ENCODE measurements at places on chromosomes 4 and X.

DNA sequence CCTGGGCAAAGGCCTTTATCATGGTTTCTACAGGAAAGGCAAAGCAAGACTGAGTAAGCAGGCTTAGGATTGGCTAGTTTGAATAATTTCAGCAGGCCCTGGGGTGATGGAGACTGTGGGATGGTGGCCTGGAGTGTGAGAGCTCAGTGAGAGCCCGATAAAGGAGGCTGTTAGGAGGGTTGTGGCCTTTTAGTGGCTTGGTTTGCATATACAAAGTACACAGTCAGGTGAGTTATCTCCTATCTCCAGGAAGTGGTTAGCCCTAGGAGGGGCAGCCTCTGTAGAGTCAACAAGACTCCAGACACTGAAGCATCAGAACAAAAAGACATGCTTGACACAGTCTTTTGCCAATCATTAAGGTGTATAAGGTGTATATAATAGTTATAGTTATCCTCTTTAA, 157.2 kb downstream of the CFAP299 start:
- no peak overlapping the region for H3K27ac ChIP-seq
- no peak overlapping the region for H3K4me3 ChIP-seq
- peak; percentile 37 for DNase-seq
- peaks cover 29% of the 10 kb centered on the region for H3K4me1 ChIP-seq
- no peaks in the 10 kb centered on the region for H3K27me3 ChIP-seq
- peaks cover 3% of the 10 kb centered on the region for H3K36me3 ChIP-seq

DNA sequence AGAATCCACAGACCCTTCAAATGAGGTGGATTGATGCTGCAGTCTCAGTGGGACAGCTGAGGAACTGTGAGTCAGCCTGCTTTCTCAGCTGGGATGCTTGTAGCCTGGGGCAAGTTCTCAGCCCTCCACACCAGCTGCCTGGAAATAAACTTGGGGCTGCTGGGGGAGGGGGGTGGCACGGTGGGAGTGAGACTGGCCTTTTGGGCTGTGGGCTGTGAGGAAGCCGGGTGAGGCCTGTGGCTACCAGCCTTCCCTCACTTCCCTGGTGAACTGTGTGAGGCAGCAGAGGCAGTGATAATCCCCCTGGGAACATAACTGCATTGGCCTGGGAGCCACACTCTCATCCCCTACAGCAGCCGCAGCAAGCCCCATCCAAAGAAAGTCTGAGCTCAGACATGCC, 114.5 kb upstream of the GUCY1A1 start:
- no peaks in the 10 kb centered on the region for H3K4me1 ChIP-seq
- no peak overlapping the region for H3K4me3 ChIP-seq
- DNase-seq = no peak
- no peaks in the 10 kb centered on the region for H3K36me3 ChIP-seq

GRCh38 chrX:17078031-17078720, 131.7 kb downstream of the REPS2 start:
- no peak overlapping the region for H3K4me3 ChIP-seq
- no peak for DNase-seq
- H3K36me3 ChIP-seq = no peaks in the 10 kb centered on the region
- no peaks in the 10 kb centered on the region for H3K4me1 ChIP-seq
- H3K27me3 ChIP-seq = peaks cover 4% of the 10 kb centered on the region

GRCh38 chr4:153758688-153759406, 977 bp downstream of the RNF175 start:
- H3K36me3 ChIP-seq = peaks cover 2% of the 10 kb centered on the region
- peaks cover 50% of the 10 kb centered on the region for H3K27me3 ChIP-seq
- no peaks in the 10 kb centered on the region for H3K4me1 ChIP-seq
- H3K27ac ChIP-seq = no peak overlapping the region
- H3K4me3 ChIP-seq = peak overlapping the region; percentile 44
- no peak for DNase-seq

All from activated T-helper 1 cell treated with anti-CD3 and anti-CD28 coated beads, Interleukin-12 subunit alpha, Interleukin-12 subunit beta, Interleukin-2, Interleukin-4 antibody, amounts not matched to agents 30 ng/mL and 10 ng/mL and 1 ng/mL, durations not matched to agents 14 hours and 24 hours and 36 hours (primary cell).